Cortex of kidney (tissue), 1 donor: ENCODE measurements at places on chromosomes 4 and X.

GRCh38 chr4:67608027-67608426 lies 49.5 kb downstream of the STAP1 start:
- no peak for DNase-seq

- DNase-seq, result no peak
Measured at GRCh38 chr4:183999435-183999834, 94.3 kb downstream of the STOX2 start.

DNA sequence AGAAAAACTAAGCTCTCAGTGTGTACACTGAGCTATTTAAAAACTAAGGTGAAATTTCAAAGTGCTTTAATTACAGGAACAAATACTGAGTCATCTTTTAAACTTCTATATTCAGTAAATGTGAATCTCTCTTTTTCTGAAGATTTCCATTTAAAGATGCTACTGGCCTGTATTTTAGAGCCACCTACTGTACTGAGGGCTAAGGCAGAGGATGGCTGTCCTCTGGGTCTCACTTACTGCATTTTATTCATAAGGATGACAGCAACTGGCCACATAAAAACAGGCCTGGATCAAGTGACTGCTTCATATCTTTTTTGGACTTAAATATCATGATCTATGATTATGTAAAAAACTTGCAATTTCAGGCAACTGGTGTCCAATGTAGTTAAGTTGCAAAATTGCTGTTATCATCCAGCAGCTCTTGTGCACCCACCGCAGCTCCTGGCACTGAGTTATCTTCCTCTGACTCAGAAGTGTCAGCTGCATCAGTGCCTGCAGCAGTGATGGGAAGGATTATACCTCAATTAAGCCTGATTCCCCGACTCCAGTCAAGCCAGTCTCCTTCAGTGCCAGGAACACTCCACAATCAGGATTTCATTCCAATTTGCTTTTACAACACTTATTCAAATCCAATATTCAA lies 1073.7 kb downstream of the PDHA2 start:
- no peak for DNase-seq

DNA sequence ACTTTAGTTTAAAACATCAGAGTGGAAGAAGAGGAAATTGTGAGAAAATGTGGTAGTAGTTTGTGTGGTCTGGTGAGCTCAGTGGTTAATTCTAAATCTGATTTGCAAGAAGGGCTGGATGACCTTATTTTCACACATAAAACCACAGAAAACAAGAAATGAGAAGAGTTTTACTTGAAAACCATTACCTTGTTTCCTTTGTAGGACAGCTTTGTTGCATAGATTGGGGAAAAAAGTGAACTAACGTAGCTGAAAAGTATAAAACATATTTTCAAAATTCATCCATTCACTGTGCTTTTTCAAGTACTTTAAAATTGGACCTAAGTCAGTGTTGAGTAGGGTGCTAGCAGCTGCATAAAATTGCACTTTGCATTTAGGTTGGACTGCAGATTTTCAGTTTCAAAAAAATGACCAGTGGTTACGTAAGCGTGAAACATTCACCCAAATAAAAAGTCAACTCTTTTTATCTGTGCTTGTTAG lies 211.3 kb downstream of the ARHGAP10 start:
- DNase-seq, result no peak

GRCh38 chrX:13164611-13165010 lies 120.2 kb upstream of the FAM9C start:
- no peak for DNase-seq

GRCh38 chr4:184232202-184232601 lies 14.5 kb upstream of the ENPP6 start:
- no peak for DNase-seq

- DNase-seq, result no peak
Measured at GRCh38 chr4:141133146-141133998, at the start of gene RNF150. TSS of gene RNF150 (minus strand) at chr4:141133469.

GRCh38 chr4:91065117-91065516 lies 937.9 kb downstream of the CCSER1 start:
- DNase-seq, result no peak

DNA sequence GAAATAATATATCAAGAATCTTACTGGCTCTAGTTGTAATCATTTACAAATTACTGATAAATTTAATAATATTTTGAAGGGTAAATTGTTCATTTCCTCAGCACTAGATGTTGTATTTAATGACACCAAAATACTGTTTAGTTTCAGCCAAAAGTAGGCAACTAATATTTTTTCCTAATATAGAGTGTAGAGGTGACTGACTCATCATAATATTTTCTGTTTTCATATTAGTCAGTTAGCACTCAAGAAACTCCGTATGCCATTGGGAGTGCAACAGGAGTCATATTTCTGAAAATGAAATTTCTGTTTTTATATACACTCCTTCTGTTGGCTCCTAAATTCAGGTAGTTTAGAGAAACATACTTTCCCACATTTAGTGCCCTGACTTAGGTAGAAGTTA lies 36.6 kb upstream of the PTPN13 start:
- no peak for DNase-seq

DNA sequence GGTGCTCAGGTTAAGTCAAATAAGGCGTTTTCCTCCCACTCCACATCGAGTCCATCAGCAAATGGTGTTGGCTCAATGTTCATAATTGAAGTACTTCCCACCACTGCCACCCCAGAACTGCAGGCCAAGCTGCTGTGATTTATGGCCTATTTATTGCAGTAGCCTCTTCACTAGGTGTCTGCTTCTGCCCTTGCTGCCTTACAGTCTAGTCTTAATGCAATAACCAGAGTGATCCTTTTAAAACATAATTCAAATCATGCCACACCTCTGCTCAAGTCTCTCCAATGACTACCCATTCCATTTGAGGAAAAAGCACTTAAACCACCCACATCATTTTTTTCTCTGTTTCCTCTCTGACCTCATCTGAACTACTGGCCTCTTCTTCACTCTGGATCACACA lies 220.3 kb downstream of the KCNIP4 start:
- no peak for DNase-seq

GRCh38 chr4:138639018-138639741 lies 376.4 kb upstream of the NOCT start:
- DNase-seq, result no peak

DNA sequence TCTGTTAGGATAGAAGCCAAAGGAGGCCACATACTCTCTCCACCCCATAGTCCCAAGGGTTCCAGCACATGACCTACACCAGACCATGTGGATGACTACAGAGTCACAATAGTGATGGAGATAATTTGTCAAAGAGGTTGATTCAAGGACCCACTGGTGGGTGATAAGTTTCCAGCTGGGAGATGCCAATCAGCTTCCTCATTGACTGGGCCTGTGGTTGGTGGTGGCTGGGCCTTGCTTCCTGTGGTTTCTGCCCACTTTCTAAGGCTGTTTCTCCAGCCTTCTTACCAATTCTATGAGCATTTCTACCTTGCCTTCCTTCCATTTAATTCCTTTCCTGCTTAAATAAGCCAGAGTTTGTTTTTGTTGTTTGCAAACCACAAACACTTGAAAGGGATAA lies 95.5 kb upstream of the CPEB2 start:
- DNase-seq, result no peak

DNA sequence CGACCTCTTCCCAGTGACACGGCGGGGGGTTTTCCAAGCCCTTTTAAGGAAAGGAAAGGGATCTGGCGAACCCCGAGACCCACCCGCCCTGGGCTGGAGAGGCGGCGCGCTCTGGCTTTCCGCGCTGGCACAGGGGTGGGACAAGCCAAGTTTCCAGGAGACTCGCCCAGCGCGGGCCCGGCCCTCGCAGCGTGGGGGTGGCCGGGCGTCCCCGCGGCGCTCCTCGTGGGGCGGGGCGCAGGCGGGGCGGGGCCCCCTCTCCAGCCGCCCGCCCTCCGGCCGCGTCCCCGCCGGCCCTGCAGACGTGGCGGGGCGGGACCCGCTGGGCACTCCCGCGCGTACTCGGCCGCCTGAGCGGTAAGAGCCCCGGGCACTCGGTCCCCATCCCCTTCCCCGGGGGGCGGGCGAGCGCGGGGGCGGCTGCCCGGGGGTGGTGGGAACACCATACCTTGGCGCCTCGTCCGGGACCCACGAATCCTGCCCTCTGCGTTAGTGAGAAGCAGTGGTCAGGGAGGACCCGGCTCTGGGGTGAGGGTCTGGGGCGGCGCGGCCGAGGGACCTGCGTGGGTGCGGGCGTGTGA lies at the start of gene FAM114A1:
Gene FAM114A1 (plus strand): TSS at position 329 of the 581 bp plus-strand sequence. CDS start 10,273 bp downstream, outside the sequence.
- no peak for DNase-seq

DNA sequence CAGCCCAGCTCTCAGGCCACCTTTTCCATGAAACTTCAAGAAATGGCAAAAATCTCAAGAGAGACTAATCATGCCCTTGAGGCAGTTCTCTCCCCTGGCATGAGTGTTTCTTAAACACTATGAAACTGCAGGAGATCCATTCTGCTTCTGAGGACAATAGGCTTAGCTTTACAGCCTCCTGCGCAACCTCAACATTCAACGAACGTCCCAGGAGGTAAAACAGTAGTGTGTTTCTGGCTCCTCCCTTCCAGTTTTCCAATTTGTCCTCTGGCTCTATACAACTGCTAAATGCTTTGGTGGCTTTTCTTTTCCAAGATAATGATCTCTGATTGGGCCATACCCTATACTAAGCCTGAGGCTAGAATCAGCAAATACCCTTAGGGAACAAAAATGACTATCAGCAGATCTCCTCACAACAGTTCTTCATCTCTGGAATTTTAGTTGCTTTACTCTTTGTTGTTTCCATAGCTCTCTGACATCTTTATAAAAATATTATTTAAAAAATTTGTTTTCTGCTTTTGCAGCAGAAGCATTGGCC lies 87.0 kb upstream of the FAT1 start:
- no peak for DNase-seq

- DNase-seq, result no peak
Measured at GRCh38 chr4:10226756-10227155, 110.2 kb upstream of the WDR1 start.

GRCh38 chr4:2871911-2872310 lies 28.3 kb downstream of the ADD1 start:
- DNase-seq, result no peak

DNA sequence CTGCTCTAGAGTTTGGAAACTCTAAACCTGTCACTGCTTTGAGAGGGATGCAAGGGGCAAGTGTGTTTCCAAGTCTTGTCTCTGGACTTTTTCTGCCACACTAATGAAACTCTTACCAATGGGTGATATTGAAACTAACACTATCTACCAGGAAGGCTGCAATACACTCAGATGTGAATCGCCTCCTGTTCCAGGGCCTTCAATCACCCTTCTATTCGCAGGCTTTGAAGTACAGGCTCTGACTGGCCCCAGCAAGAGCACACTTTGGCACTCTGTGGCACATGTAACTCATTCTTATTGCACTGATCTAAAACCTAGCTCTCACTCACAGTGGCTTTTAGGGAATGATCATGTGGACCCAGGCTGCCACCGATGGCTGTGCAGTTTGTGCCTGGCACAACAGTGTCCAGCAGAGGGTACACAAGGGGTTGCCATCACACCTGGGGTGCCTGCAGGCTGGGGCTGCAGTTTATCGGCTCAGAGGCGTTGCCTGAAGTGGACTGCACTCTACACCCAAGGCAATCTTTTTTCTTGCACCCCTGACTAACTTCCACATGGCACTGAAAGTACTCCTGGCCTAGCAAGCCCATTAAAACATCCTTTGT lies 210.8 kb downstream of the MGST2 start:
- DNase-seq, result no peak

- DNase-seq, result no peak
Measured at GRCh38 chr4:13678186-13678924, 50.8 kb upstream of the BOD1L1 start.

DNA sequence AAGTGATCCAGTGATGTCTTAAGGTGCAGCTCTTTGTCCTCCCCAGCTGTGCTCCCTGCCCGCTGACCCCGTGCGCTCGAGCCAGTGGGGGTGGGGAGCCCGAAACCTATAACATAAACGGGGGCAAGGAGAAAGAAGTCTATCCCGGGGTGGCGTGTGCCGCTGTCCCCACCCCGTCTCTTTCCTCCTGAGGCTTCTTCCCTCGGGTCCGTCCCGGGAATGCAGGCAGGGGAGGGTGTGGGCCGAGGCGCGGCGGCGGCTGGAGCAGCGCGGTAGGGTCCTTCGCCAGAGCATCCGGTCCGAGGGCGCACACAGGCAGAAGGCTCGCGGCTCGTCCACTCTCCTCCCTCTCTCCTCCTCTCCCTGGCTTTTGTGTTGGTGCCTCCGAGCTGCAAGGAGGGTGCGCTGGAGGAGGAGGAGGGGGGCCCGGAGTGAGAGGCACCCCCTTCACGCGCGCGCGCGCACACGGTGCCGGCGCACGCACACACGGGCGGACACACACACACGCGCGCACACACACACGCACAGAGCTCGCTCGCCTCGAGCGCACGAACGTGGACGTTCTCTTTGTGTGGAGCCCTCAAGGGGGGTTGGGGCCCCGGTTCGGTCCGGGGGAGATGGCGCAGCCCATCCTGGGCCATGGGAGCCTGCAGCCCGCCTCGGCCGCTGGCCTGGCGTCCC lies at the start of gene RAB33A:
Gene RAB33A (plus strand): TSS at position 517 of the 681 bp plus-strand sequence. CDS start 101 bp downstream, at position 618.
- DNase-seq, result no peak

DNA sequence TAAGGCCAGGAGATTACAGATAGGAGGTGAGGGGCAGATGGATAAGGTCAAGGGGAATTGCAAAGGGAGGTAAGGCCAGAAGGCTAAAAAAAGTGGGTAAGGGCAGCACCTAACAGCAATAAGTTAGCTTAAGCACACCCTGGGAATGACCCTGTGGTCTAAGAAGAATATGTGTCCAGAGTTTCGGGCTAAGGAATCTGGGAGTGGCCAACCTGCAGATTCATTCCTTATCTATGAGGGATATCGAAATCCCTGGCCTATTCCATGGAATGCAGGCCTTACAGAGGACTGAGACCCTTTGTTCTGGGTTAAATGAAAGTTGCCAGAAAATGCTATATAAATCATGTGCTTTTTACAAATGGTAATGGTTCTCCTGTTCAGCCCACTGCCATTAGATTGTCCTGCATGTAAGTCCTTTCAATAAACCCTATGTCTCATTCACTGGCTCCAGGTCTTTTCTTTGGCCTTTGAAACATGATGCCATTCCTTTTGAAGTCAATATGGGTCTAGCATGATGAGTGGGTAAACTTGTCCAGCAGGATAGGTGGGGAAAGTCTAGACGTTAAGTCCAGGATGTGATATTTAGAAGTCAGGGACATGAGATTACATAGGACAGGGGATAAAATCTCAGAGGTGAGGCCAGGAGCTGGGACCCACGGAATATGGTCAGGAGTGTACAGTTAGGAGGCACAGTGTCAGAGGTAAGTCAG lies 226.2 kb downstream of the TACR3 start:
- DNase-seq, result no peak

GRCh38 chr4:111154934-111155333 lies 532.1 kb upstream of the PITX2 start:
- no peak for DNase-seq

DNA sequence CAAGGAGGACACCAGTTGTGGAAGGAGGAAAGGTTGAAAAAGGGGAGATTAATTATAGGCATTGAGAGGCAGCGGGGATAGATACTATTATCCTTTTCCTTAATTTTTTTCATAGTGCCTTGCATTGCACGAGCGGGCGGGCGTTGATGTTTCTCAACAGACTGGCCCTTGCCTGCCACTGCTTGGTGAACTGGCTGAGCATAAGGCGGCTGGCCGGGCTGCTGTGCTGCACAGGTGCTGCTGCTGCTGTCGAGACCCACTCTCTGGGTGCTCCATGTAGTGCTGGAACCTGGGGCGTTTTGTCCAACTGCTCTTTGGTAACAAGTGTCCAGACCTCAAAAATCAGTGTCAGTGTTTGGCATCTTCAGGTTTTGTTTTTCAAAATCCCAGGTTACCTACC lies 83.3 kb upstream of the PAQR3 start:
- no peak for DNase-seq

- no peak for DNase-seq
Measured at GRCh38 chrX:32894679-32895078, 316.7 kb downstream of the DMD start.
